ENCODE measurements at places on chromosomes 16 and 17.
A peak's percentile ranks its signal among the peaks of the same experiment; 100 is the strongest.

- no peak for DNase-seq
Measured at GRCh38 chr17:40485851-40486521, 15.4 kb downstream of the TNS4 start.

- DNase-seq = no peak
Measured at GRCh38 chr17:41658846-41659245, 29.8 kb upstream of the EIF1 start.

- no peak for DNase-seq
Measured at GRCh38 chr17:18008496-18009268, 30.3 kb downstream of the ATPAF2 start.

- no peak for DNase-seq
Measured at GRCh38 chr16:82736224-82736623, 109.5 kb downstream of the CDH13 start.

GRCh38 chr17:60905709-60906108 lies 228.1 kb downstream of the BCAS3 start:
- DNase-seq = no peak

GRCh38 chr16:85090873-85091521 lies 21.3 kb downstream of the CIBAR2 start:
- peak; percentile 49 for DNase-seq

- DNase-seq = no peak
Measured at GRCh38 chr17:38725066-38725465, 5.1 kb upstream of the CISD3 start.

DNA sequence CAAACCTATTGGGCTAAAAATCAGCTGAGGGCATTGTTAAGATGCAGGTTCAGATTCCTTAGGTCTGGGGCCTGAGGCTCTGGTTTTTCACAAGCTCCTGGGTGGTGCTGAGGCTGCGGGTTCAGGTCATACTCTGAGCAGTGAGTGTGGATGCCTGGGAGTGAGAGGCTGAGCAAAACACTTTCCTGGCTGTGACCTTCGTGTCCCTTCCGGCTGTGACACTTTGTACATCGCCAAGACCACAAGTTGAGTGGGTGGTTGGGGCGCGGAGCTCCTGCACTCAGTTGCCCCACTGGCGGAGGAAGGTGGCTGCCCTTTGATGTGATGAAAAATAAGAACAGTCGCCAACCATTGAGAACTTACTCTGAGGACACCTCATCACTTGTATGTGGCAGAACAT lies 24.8 kb downstream of the CCR7 start:
- DNase-seq = no peak
